GDM1 (cell line): ENCODE measurements at places on chromosomes 6 and 20.
A peak's percentile ranks its signal among the peaks of the same experiment; 100 is the strongest.

DNA sequence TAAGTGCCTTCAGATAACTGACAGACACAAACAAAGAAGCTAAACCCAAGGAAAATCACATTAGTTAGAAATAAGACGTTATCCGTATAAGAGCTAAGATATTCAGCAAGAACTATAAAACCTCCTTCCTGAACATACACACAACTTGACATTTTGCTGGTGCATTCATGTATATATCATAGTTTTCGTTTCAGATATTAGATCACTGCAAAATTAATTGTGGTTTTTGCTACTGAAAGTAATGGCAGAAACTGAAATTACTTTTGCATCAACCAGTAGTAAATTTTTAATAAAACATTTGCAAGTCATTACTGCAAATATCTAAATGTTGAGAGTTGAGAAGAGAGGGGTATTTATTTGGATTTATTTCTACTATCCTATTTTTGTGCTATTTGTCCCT lies 26.1 kb upstream of the KCNQ5 start:
- no peak for DNase-seq

GRCh38 chr6:89360415-89360999 lies 8.0 kb upstream of the UBE2J1 start:
- DNase-seq = no peak

DNA sequence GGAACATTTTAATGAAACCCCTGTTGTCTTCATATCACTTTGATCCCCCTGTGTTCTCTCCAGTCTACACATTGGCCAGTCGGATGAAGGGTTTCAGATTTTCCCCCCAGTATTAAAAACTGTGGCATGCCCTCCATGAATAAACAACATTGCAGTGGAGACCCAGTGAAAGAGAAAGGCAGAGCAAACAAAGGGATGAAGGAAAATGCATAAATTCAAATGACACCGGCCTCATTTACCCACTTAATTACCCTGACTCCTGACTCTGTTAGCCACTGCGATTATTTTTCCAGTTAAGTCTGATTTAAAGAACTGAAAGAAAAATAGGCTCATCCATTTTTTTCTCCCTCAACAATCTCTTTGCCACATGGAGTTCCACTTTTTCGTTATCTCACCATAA lies 569.2 kb downstream of the TFAP2B start:
- no peak for DNase-seq

DNA sequence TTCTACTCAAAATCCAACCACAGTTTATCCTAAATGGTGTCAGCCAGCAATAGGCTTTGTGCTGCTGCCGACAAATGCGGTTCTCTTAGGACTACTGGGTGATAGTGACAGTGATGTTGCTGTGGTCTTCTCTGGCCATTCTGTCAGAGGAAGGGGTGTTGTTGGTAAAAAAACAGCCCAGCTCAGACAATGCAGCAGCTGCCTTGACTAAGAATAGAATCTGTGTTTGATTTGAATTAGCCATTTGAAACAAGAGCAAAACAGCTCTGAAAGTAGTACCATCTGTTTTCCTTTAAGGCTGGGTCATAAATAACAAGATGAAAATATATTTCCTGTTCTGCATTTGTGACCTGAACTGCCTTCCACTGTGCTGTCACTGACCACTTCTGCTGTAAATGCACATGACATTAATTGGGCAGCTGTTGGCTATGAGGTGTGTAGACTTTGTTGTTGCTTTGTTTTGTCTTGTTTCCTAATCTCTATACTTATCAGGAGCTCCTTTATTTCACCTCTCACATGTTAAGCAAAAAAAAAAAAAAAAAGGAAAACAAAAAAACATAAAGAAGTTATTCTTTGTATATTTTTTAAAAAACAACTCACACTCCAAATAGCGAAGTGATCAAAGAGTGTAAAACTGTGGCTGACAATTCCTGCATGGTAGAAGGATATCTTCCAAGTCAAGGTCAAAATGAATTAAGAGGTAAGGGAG lies 497.8 kb upstream of the ARID1B start:
- DNase-seq = no peak

GRCh38 chr6:15841937-15842726 lies 179.3 kb upstream of the DTNBP1 start:
- DNase-seq = no peak

- DNase-seq = no peak
Measured at GRCh38 chr20:58213121-58213520, 15.3 kb downstream of the ANKRD60 start.

DNA sequence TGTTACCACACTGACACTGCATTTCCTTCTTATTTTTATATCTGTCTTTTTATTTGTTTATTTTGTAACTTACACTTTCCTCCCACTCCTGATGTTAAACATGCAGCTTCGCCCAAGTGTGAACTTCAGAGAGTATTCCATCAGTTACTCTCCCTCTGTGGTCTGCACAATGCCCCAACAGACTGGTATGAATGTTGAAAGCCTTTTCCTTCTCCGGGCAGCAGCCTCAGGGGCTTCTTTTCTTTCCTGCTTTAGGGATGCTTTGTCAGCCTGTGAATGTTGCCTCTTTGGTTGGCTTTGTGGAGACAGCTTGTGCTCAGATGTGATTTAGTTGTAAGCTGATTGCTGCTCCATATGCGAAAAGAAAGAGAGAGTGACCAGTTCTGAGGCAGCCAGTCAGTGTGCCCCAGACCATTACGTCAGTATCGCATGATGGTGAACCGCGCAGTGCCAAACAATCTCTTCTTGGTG lies 44.0 kb downstream of the SMPDL3A start:
- DNase-seq = no peak

GRCh38 chr6:144104488-144104887 lies 9.1 kb upstream of the SF3B5 start:
- no peak for DNase-seq

DNA sequence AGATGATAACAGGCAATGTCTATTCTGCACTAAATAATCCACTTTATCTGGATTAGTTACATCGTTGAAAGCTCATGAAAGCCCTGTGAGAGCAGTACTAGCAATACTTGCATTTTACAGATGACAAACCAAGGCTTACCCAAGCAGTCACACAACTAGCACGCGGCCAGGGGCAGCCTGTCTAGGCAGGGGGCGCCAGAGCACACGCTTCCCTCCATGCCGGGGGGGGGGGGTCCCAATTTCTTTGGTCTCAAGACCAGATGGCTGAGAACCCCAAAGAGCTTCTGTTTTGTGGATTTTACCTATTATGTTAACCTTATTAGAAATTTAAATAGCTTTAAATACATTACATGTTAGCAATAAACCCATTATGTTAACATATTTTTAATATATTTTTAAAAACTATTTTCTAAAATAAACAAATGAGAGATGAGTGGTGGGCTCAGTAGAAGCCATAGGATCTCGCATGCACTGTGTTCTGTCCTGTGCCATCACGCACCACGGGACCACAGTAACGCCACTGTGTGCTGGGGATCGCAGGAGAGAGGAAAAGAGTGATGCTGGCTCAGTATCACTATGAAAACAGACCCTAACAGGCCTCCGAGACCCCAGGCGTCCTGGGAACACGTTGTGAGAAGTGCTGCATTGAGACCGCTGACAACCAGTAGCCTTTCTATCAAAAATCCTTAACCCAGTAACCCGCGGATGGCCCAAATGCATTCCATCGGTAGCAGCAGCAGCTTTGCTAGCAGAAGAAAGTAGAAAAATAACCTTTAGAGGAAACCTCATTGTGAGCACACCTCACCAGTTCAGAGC lies 5.3 kb upstream of the PRR18 start:
- DNase-seq = peak; percentile 53

DNA sequence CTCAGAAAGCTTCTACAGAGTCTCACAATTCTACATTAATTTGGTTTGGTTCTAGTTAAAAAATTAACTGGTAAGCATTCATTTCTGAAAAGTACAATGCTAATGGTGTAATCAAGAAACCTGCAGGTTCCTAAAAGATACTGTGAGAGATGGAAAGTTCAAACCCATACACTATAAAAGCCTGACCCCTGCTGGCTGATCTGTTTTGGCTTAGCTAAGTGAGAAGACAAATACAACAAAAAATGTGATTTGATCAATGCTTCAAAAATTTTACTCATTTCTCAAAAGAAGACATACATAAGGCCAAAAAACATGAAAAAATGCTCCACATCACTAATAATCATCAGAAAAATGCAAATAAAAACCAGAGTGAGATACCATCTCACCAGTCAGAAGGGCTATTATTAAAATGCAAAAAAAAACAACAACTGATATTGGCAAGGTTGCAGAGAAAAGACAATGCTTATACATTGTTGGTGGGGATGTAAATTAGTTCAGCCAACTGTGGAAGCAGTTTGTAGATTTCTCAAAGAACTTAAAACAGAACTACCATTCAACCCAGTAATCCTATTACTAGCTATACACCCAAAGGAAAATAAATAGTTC lies 102.8 kb downstream of the MOXD1 start:
- DNase-seq = no peak

DNA sequence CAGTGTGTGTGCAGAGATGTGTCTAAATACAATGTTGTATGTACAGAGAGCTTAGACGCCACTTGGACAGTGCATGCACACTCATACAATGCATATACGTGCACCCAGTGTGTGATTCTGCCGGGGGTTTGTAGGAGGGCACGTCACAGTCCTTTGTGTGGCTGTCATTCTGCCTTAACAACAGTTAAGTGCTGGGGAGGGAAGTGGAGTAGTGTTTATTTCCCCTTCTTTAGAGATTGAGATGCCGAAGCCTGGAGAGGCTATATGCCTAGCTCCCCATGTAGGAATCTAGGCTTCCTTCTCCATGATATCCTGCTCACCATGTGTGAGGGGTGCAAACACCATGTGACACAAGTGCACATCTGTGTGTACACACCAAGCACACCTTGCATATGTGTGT lies 38.2 kb downstream of the MDFI start:
- no peak for DNase-seq

DNA sequence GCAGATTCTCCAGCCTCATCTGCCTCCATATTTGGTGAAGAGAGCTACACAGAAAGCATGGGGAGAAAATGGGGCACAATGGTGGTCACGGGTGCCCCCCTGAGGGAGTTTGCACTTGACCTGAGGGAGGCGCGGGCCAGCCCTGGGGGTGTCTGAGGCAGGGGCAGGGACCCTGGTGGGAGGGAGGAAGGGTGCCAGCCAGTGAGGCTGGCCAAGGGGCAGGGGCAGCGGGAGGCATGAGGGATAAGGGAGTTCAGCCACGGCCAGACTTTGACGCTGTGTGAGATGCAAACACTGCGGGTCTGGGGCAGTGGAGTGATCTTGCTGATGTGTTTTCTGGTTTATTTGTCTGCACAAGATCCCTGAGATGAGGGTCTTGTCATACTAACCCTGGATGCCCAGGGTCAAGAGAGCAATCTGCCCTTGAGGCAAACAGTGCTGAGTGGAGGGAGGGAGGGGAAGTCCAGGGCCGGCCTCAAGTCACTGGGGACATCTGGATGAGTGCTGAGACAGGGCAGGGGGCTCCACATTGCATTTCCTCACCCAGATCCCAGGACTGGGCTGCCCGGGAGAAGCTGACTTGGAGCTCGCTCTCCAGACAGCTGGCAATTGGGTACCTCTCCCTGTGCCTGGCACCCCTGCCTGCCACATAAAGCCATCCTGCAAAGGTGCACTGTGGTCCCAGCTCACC lies 8.8 kb upstream of the PCMTD2 start:
- DNase-seq = no peak
